ENCODE measurements at places on chromosomes 7 and 10.

DNA sequence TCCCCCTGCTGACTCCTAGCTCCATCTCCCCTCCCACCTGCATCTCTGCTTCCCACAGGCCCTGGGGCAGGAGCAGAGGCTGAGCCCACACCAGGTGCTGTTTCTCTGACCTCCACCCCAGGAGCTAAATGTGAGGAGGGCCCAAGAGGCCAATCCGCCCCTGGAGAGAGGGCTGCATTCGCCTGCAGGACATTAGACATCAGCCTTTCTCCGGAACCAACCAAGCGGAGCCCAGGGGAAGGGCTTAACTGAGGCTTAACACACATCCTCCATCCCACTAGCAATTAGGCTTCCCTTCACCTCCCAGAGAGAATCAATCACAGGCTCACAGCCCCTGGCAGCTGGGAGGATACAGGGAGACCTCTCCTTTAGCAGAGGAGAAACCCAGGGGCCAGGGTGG, 50.5 kb downstream of the SH3PXD2A start:
- no peak for DNase-seq

GRCh38 chr7:152602962-152603361, 73.0 kb downstream of the XRCC2 start:
- no peak for DNase-seq

DNA sequence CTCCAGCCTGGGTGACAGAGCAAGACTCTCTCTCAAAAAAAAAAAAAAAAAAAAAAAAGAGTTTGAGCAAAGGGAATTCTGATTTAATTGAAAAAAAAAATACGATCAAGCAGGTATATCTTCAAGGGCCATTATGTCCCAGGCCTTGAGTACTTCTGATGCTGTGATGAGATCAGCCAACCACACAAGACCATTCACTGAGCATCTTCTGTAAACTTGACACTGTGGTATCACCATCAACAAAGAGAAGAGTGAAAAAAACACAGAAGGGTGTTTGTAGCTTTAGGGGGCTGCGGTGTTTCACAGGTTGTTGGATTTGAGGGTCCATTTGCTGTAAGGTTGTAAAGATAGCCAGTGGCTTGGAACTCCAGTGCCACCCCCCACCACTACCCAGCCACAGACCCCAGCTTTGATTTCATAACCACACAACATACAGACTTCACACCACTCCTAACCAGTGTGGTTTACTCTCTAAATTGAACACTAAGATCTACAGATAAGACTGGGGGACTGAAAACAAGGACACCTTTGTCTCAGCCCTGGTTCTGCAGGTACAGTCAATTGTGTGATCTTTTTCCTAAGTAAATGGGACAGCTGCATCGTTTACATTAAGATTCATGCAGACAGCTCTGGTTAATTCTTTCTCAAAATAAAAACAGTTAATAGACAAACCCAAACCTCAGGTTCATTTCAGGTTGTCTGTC, 66.4 kb downstream of the CDC123 start:
- DNase-seq, result no peak

DNA sequence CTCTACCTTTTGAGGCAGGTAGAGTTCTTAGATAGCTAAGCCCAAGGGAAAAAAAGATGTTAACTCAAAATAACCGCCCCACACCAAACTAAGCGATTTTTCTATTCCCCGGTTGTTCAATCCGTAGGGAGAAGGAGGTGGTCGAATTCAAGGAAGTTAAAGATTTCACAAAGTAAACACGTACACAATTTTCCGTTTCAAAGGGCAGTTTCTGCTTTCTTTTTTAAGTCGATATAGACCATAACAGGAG, 842 bp downstream of the KBTBD2 start:
- DNase-seq, result no peak

DNA sequence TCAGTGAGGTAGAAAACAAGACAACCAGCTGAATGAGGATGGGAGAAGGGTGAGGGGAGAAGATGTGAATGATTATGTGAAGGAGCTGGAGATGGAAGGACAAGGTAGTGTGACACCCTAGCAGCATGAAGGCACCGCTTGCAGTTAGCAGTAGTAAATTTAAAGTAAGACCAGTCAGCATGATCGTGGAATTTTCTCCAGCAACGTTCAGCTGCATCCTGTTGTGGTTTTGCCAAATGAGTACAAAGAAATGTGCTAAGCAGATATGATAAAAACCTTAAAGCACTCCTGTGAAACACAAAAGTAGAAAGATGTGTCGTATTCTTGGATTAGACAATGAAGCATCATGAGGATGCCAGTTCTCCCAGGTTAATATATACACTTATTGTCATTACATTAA, 34.1 kb upstream of the IFRD1 start:
- no peak for DNase-seq

DNA sequence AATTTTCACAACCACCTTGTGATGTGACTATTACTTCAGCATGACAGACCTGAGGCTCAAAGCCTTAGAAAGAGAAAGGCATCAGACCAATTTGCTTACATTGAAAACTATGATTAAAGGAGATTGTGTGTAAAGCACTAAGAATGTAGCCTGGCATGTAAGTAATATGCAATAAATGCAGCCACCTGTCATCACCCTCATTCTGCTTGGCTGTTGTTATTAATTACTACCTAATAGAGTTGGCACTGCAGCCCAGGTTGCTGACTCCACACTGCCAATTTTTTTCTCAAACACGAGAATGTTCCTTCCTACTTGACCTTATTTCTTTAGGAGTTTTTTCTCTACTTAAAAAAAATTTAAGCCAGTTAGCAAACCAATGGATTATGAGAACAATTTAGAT, 61.2 kb upstream of the NPVF start:
- no peak for DNase-seq

DNA sequence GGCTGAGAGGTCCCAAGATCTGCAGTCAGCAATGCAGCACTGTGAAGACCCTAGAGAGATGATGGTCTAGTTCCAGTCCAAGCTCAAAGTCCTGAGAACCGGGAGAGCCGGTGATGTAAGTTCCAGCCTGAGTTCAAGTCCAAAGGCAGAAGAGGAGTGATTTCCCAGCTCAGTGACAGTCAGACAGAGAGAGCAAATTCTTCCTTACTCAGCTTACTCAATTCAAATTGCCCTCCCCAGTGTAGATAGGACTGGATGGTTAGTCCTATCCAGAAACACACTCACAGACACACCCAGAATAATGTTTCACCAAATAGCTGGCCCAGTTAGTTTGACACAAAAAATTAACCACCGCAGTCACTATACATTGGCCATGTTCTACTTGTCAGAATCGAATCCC, 185.5 kb upstream of the MYO3A start:
- DNase-seq, result no peak

DNA sequence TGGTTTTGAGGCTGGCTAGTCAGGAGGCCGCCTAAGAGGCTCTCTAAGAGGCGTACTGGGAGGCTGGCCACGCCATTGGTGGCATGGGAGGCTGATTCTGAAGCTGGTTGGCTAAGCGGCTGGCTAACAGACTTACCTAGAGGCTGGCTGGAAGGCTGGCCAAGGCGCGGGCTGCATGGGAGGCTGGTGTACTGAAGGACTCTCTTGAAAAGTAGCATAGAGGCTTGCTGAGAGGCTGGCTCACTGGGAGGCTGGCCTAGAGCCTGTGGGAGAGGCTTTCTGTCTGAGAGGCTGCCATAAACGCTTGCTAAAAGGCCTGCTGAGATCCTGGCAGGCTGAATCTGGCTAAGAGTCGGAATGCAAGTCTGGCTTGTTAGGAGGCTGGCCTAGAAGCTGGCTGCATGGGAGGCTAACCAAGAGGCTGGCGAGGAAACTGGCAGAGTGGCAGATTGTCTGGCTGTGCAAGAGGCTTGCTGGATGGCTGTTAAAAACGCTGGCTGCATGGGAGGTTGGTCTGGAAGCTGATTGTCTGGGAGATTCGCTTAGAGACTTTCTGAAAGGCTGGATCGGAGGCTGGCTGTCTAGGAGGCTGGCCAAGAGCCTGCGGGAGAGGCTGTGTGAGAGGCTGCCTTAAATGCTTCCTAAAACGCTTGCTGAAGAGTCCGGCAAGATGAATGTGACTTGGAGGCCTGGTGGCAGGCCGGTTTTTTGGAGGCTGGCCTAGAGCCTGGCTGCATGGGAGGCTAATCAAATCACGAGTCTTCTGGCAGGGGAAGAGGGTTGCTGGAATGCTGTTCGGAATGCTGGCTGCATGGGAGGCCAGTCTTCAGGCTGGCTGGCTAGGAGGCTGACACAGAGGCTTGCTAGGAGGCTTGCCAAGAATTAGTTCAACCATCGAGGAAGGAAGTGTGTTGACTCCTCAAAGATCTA, 134.2 kb downstream of the OR13A1 start:
- no peak for DNase-seq

- DNase-seq, result no peak
Observed at GRCh38 chr7:2820508-2820934, 23.6 kb downstream of the GNA12 start.

DNA sequence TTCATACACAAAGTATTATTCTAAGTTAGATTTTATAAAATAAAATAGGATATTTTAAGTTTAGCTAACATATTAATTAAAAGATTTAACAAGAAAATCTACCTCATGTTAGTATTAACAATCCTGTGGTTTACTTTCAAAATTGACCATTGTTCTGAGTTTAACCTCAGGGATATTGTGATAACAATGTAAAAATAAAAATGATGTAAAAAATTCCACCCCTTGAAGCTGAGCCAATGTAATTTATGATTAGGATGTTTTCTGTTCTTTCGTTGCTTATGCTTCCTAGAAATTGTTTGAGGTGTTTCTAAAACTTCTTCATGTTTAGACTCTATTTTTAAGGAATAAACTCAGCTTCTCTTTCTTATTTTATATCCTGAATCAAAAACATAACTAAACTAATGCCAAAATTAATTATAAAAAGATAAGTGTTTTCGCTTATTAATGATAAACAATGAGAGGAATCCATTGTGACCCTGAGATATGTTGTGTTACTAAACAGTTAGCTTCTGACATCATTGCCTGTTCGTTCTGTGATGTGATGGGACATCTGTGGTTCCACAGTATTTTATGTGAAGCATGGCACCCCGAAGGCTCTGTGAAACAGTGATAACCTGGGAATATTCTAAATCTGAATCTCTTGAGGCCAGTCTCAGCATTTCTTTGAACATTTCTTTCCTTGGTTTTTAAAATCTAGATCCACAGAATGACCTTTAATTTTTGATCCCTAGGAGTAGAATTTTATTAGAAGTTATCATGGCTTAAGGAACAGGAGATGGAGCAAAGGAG, 340.8 kb downstream of the ARL4A start:
- DNase-seq, result no peak

DNA sequence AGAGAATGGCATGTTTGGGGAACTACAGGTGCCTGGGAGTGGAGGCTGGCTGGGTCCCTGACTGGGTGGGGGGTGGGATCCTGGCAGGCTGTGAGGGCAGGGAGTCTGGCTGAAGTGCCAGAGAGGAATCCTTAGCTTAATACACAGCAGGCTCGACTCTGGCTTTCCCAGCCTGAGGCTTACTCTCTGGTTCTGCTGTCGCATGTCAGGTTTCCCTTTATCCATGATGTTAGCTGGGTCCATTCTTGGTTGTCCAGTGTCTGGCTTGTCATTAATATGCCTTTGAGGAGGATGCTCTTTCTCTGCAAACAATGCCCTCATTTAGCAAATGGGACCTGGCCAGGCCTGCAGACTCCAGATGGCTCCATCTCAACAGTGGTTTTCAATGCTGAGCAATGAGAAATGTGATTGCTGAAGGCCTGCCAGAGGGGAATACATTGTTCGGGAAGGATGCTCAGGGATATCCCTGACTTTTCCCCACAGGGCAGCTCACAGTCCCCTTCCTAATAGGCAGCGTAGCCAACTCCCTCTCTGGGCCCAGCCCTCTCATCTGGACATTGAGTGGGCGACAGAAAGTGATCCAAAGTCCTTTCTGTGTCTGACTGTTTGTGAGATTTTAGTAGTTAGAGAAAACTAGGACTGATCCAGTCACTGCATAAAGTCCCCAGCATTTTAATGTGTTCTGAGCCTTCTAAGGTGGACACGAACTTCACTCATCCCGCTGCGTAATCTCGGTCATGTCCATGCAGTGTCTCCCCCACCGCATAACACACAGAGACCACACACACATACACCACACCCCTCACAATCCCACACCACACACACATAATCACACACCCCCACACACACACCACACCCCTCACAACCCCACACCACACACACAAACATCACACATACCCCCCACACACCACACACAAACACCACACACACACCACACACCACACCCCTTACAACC, 124.9 kb downstream of the ANLN start:
- DNase-seq, result no peak

GRCh38 chr10:93065675-93066543, 5.3 kb downstream of the CYP26C1 start:
- DNase-seq, result no peak

DNA sequence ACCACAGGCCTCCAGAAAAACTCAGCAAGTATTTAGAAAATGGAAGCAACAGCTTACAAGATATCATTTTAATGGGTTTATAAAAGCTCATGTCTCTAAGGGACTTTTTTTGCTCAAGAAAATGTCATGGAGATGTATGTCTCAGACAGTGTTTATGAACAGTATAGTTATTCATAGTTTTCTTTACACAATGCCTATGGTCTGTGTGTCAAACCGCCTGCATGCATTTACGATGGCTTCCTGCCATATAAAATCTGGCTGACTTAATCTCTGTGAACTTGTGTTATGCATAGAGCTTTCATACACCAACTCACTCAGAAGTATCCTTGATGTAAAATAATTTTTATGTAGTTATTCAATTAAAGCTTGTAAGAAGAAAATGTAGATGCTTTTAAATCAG, 1314.2 kb upstream of the LRRTM3 start:
- no peak for DNase-seq

GRCh38 chr10:50619882-50620281, 3.9 kb downstream of the SGMS1 start:
- DNase-seq, result no peak

DNA sequence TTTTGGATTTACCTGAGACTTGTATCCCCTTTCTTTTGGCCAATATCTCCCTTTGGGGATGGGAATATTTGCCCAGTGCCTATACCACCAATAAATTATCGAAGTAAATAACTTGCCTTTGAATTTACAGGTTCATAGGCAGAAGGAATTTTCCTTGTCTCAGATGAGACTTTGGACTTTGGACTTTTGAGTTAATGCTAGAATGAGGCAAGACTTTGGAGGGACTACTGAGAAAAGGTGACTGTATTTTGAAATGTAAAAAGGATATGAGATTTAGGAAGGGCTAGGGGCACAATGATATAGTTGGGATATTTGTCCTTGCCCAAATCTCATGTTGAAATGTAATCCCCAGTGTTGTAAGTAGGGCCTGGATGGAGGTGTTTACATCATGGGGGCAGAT, 384.5 kb upstream of the GHITM start:
- no peak for DNase-seq

DNA sequence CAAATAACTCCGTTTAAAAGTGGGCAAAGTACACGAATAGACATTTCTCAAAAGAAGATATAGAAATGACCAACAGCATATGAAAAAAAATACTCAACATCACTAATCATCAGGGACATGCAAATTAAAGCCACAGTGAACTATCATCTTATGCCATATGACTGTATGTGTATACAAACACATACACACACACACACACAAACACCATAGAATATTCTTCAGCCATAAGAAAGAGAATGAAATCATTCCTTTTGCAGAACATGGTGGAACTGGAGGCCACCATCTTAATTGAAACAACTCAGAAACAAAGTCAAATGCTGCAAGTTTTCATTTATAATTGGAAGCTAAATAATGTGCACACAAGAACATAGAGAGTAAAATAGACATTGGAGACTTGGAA, 1019.4 kb downstream of the KCNMA1 start:
- DNase-seq, result no peak

- no peak for DNase-seq
Observed at GRCh38 chr10:33074443-33074842, 116.4 kb upstream of the ITGB1 start.
